Kidney epithelial cell (primary cell): ENCODE measurements at places on chromosomes 1 and 21. TPM values are rescaled to one million over a fixed set of nuclear protein-coding genes. Genes with fewer than 3 reads are reported as not detected.

- no peak for DNase-seq
Observed at GRCh38 chr1:60988891-60989290, 93.5 kb upstream of the NFIA start.

GRCh38 chr21:45599146-45599581 is 44.4 kb upstream of the PCBP3 start:
- DNase-seq: no peak

- no peak for DNase-seq
Observed at GRCh38 chr1:209505044-209505443, 78.5 kb upstream of the CAMK1G start.

- no peak for DNase-seq
Observed at GRCh38 chr1:50265790-50266314, 157.1 kb downstream of the ELAVL4 start.

- peak; percentile 7 for DNase-seq
Observed at GRCh38 chr1:184854496-184855140, 100.0 kb upstream of the EDEM3 start.

Gene SMIM1
- not detected in 2 replicates for total RNA-seq

GRCh38 chr1:220788900-220789299 is 2.2 kb downstream of the MTARC1 start:
- DNase-seq: no peak

Gene CLDN8
- total RNA-seq: not detected in 2 replicates

DNA sequence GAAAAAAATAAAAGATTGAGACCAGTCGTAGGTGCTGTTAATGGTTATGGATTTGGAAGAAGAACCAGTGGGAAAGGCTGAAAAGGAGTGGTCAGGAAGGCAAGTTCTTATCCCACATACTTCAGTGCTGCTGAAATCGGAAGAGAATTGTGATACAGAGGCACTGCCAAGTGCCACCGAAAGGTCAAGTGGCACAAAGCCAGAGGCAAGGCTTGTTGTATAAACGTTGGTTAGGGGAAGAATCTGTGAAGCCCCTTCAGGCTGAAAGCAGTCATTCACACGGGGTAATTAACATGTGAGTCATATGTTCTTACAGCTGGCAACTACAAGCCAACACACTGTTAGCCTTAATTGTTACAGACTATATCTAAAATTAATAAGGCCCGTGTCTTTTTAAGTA is 48.8 kb downstream of the ZBTB40 start:
- peak; percentile 59 for DNase-seq
